ENCODE measurements at places on chromosomes 7 and 10.

DNA sequence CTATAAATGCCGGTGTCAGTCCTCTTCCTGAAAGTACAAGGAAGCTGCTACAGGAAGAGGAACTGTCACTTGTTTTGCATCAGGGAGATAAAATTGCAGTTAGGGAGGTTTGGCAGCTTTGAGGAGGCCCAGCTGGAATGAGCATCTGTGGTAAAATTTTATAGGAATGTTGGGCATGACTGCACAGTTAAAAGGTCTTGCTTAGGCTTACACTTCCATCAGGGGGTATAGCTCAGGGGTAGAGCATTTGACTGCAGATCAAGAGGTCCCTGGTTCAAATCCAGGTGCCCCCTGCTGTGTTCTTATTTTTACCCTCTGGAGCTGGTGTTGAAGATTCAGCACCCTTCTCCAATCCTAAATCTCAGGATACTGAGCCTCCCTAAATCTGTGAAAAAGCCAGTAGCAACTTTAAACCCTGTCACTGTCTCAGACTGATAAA, 65.9 kb downstream of the ZNF467 start:
- DNase-seq, result no peak

DNA sequence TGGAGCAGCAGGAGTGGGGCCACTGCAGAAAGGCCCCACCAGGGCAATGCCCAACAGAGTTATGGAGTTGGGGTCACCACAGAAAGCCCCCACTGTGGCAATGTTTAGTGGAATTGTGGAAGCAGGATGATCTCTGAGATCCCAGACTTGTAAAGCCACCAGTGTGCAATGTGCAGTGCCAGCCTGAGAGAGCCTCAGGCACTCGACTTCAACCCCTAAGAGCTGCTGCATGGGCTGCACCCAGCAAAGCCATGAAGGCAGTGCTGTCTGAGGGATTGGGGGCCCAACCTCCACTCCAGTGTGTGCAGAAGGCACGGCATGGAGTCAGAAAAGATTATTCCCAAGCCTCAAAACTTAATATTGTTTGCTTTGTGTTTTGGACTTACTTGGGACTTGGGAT, 20.4 kb downstream of the SAMD9 start:
- no peak for DNase-seq

DNA sequence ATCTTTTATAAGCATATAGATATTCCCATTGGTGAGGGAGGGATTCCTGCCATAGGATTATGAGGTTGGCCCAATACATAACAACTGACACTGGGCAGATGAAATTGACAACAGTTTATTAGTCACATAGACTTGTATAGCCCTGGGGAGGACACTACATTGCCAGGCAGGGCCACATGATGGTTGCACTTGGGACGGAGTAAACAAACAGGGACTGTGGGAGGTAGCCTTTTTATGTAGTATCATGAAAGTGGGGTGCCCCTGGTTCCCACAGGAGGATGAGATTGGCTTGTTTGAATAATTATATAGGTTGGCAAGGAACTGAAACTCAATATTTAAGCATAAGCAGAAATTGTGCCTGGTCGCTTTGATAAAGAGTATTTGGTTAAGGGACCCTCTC, 23.5 kb downstream of the TRIM24 start:
- DNase-seq, result no peak

GRCh38 chr10:29634764-29635625, at the start of gene SVIL:
Gene SVIL, minus strand, starts transcription at chr10:29634971. Its CDS starts 79,913 bp downstream, at chr10:29555058.
- DNase-seq, result no peak

DNA sequence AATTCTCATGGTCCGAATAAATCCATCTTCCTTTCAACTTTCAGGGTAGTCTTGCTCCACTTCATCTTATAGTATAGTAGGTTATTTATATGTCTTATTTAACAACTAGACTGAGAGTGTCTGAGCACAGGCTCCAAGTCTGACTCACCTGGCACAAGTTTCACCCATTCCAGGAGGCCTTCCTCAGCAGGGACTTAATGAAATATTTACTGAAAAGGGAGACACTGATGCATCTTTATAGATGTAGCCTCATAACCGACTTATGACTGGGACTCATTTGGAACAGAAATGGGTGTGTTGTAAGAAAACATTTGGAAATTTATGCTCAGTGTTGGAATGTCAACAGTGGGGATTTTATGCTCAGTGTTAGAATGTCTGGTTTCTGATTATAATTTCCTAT, 59.9 kb downstream of the CH25H start:
- DNase-seq, result no peak

DNA sequence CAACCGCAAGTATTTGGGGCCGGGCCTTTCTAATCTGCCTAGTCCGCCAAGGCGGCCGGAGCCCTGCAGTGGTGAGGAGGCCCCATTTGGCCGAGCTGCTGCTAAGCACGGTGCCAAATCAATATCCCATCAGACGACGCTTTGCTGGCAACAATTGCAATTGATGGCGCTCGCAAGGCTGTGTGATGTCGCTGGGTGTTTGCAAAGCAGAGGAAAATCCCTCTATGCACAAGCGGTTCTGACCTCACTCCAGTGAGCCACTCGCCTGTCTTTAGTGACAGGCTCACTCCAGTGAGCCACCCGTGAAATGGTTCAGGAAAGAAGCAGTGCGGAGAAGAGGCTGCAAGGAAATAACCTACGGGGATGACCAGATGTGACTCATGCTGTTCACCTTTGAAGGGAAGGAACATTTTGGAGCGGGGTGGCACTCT, 18.3 kb upstream of the PDE1C start:
- DNase-seq, result peak; percentile 56

DNA sequence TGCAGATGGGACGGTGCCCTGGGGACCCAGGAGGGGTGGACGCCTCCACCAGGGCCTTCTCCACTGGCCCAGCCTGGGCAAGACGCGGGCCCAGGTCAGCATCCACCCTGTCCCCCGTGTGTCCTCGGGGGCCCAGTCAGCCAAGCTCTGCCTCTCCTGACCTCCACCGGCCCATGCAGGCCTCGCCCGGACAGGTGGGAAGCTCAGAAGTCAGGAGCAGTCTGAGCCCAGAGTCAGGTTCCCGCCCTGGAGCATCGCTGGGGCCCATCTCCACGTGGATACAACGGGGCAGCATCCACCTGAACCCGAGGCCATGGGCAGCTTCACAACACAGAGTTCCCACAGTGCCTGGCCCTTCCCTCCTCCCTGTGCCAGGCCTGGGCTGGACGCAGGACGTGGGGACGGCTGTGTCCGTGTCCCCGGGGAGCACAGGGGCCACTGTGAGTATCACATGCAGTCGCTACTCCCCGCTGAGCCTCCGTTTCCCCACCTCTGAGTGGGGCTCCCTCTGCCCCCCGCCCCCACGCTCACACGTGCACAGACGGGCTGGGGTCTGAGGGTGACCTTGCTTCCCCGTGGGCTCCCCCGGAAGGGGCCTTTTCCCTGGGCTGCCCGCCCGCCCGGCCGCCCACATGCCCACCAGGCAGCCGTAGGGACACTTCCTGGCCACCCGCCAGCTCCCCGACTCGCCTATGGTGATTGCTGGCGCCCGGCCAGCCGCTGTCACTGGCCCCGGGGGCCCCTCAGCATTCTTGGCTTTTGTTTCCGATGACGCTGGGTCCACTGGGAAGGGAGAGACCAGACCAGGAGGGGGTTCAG, 64.3 kb downstream of the PDGFA start:
- peak; percentile 72 for DNase-seq

DNA sequence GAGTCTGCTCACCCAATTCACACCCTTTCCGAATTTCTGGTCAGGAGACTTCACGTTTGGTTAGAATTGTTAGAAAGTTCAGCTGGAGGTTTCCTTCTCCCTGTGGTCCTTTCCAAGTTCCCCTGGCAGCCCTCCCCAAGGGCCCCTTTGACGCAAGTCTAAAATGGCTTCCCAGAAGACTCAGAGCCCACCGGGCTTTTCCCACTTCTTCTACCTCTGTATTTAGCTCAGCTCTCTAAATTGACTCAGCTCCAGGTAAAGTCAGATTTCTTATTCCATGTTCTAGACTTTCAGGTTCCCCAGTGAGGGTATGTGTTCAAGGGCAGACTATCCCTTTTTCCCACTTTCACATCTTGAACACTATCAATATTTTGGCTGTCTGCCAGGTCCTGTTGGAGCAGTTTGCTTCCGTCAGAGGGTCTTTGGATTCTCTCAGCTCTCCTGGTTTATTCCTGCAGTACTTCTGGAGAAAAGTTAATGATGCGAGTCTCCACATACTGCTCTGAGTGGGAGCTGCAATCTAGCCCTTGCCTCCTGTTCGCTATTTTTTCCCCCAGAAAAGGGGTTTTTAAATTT, 53.1 kb upstream of the ZNF273 start:
- peak; percentile 1 for DNase-seq

DNA sequence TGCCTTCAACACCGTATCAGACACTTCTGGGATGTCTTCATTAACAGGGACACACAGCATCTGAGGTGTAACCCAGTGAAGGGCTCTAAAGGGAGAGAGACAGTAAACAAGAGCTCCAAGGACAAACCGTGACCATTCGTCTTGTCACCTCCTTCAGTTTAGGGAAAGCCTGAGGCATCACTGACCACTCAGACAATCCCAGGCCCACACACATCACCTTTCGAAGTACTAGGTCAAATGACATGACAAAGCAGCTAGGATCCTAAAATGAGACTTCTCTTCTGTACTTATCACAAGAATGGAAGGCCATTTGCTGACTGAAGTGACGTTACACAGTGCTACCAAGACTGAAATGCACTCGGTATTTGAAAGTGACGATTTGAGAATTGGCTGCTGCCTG, 200.7 kb upstream of the KCTD7 start:
- DNase-seq, result no peak

GRCh38 chr10:4334871-4335270, 491.1 kb upstream of the AKR1E2 start:
- no peak for DNase-seq

- no peak for DNase-seq
Observed at GRCh38 chr7:96311967-96312366, 9.9 kb downstream of the SLC25A13 start.

DNA sequence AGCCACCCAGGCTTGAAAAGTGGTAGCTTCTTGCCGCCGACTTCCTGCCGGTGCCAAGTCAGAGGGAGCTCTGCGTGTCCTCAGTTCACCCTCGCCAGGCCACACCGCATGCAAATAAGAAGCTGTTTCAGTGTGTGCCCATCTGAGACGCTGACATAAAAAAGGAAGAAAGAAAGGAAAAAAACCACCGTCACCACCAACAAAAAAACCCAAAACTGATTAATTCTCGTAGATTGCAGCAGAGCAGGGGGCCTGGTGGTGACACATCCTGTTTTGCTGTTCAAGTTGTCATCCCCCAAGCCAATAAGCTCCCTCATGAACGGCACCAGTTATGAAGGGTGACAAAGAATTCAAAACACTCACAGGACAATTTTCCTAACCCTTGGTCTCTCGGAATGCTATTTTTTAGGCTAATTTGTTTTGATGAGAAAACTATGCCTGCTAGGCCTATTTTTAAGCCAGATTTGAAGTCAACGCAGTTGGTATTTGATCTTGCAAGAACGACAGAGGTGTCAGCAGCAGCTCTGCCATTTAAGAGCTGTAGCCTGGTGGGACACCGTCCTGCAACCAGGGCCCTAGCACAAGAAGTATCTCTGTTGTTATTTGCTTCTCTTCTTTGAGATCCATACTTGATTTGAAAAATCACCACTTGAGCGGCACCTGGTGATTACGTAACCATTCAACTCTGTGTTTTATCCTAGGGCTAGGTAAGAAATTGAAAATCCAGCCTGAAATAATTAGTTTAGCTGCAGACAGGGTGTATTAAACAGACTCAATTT, 145.6 kb downstream of the PFKFB3 start:
- DNase-seq, result peak; percentile 67

DNA sequence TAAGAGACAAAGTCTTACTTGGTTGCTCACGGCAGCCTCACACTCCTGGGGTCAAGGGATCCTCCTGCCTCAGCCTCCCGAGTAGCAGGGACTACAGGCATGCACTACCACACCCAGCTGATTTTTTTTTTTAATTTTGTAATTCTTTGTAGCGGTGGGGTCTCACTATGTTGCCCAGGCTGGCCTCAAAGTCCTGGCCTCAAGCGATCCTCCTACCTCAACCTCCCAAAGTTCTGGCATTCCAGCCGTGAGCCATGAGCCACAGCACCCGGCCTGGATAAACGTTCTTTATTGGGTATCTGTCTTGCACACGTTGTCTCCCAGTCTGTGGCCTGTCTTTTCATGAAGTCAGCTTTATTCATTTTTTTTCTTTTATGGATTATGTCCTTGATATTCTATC, 636.1 kb upstream of the FOXK1 start:
- no peak for DNase-seq

GRCh38 chr7:5445981-5446594, 22.5 kb upstream of the TNRC18 start:
- peak; percentile 82 for DNase-seq

DNA sequence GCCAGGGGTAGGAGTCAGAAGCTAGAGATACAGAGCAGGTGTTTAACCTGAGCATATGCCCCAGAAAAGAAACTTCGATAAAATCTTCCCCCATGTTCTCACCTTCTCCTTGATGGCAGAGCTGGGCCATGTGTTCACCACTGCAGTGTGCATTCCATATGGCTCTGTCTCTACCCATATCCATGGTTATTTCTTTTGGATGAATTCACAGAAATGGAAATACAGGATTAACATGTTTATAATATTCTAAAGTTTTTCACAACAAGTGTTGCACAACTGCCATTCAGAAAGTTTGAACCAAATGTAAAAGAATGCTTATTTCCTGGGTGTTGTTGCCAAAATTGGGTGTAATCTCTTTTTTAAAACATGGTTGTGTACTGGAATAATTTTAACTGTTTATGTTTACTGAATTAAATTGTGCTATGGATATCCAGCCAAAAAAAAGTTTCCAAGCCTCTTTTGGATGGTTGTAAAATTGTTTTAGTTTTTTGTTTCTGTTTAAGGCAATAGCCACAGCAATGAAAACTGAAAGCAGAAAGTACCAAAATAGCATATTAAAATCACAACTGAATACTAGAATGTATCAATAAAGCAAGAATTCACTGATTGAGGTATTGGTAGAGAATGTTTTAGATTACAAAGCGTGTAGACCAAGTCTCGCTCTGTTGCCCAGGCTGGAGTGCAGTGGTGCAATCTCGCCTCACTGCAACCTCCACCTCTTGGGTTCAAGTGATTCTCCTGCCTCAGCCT, 19.9 kb upstream of the CCNY start:
- DNase-seq, result peak; percentile 34

DNA sequence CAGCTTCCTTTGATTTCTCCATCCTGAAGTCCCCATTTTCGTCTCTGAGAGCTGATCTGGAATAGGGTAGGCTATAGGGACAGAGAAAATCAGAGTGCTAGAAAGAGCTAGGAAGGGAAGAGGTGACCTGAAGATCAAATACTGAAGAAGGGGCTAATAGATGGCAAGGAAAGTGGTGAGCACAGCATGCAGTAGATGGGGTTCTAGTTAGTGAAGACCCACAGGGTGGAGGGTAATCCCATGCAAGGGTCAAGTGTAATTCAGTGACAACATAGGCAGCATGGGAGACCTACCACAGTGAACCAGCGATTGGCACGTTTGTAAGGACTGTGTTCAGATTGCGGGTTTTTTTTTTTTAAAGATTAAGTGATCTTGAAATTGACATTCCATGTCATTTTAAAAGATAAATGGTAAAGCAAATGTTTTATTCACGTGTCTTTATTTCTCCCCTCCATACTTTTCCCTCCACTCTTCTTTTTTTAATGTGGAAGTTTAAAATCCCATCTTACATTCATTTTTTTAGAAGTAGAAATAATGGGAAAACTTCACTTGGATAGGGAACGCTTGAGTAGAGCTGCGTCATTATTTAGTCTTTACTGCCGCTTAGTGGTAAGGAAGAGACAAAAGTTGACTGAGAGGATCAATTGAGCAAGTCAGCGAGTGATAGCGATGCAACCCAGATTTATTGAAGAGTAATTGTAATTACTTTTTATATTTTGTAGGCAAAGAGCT, 21.0 kb upstream of the ABI1 start:
- DNase-seq, result peak; percentile 84
